ENCODE measurements at places on chromosomes 1 and 21.

DNA sequence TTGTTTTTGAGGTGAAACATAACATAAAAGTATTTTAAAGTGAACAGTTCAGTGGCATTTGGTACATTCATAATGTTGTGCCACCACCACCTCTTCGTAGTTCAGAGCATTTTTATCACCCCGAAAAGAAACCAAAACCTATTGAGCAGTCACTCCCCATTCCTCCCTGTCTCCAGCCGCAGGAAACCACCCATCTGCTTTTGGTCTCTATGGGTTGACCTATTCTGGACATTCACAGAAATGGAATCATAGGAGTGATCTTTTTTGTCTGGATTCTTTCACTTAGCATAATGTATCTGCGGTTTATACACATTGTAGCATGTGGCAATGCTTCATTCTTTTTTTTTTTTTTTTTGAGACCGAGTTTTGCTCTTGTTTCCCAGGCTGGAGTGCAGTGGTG is 141.2 kb downstream of the VPS13D start:
- no peak for DNase-seq

- peak; percentile 72 for DNase-seq
These were observed 360.1 kb upstream of the PLXNA2 start for GRCh38 chr1:208604295-208604694.

DNA sequence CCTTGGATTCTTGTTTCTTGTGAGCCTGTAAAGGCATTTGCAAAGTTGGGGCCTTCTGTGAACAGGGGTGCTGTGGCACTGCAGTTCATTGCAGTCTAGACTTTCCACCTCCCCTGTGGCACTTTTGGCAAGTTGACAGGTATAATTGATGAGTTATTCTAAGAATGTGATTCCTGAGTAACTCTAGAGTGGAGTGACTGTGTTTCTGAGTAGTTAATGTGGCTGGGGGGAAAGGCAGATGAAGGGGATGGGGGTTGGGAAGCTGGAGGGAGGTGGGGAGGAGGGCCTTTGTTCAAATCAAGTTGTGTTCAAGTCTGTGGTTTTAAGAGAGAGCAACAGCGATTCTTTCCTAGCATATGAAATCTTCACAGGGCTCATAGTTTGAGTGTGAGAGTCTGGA is 32.9 kb downstream of the PBX1 start:
- peak; percentile 71 for DNase-seq

DNA sequence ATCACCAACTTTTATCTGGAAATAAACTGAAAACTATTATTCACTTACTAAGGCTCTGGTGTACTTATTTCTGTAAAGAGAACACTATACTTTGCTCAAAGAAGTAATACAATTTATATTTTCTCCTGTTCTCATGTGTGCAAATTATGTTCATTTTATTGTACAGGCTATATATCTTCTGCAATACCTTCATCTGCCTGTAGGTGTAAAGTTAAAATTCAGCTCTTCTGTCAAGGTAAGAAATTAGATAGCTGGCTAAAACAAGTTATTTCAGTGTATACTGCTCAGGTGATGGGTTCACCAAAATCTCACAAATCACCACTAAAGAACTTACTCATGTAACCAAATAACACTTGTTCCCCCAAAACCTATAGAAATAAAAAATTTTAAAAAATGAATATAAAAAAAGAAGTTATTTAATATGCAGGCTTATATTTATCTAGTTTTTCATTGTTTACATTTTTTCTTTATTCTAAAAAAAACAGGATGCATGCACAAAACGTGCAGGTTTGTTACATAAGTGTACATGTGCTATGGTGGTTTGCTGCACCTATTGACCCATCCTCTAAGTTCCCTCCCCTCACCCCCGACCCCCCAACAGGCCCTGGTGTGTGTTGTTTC is 81.5 kb downstream of the PTGER3 start:
- peak; percentile 30 for DNase-seq

DNA sequence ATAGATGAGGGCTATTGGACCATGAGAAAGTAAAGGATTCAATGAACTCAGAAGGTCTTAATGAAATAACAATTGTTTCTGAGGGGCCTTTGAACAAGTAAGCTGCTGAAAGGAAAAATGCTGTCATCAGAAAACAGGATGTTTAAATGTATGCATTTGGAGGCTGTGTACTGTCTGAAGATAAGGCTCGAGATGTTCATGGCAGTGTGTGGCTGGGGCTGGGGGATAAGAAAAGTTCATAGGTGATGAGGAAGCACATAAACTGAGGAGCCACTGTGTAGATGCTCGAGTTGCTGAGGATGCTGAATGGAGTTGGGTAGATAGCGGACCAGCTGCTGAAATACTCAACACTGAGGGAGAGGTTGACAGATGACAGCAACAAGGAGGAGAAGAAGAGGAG is 17.8 kb downstream of the THEM4 start:
- DNase-seq: no peak

- no peak for DNase-seq
These were observed 49.6 kb downstream of the CD58 start for GRCh38 chr1:116521186-116521585.

GRCh38 chr1:74822851-74823401 is 90.0 kb downstream of the TYW3 start:
- no peak for DNase-seq

- no peak for DNase-seq
These were observed 21.0 kb upstream of the LYST start for GRCh38 chr1:235887676-235888075.

GRCh38 chr1:27057389-27057788 is 44.7 kb upstream of the TENT5B start:
- DNase-seq: no peak

GRCh38 chr1:205451202-205451601 is 4.6 kb downstream of the BLACAT1 start:
- DNase-seq: no peak

DNA sequence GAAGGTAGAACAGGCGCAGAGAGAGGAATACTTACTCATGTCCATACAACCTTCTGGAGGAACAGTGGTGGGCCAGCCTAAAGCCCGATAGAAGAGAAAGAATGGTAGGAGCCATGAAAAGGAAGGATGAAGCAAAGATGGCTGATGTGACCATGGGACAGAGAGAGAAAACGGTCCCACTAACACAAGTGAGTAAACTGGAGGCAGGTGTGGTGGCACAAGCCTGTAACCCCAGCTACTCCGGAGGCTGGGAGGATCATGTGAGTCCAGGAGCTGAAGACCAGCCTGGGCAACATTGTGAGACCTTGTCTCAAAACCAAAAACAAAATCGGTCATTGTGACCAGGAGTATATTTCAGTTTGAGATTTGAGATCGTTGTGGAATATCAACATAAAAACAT is 49.4 kb downstream of the C1orf198 start:
- no peak for DNase-seq

DNA sequence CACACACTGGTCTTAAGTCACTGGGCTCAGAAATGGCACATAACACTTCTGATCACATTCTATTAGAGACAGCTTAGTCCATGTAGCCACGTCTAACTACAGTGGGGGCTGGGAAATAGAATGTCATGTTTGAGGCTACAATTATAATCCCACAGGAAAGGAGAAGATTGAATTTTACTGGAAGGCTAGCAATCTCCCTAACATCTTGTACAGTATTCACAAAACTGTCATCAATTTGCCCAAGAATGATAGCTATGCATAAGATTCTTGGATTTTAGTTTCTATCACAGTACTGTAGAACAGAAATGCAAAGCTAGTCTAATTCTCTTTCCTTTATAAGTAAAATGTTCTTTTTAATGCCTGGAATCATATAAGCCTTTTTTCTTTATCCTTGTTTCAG is 12.7 kb upstream of the ZMYM6 start:
- DNase-seq: no peak

DNA sequence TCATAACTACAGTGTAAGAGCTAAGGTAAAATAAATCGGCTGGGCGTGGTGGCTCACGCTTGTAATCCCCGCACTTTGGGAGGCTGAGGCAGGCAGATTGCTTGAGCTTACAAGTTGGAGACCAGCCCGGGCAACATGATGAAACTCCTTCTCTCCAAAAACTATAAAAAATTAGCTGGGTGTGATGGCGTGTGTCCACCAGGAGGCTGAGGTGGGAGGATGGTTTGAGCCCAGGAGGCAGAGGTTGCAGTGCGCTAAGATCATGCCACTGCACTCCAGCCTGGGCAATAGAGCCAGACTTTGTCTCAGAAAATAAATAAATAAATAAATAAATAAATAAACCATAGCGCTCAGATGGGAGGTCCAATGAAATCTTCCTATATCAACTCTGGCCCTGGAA is 16.7 kb upstream of the FAM110D start:
- no peak for DNase-seq

DNA sequence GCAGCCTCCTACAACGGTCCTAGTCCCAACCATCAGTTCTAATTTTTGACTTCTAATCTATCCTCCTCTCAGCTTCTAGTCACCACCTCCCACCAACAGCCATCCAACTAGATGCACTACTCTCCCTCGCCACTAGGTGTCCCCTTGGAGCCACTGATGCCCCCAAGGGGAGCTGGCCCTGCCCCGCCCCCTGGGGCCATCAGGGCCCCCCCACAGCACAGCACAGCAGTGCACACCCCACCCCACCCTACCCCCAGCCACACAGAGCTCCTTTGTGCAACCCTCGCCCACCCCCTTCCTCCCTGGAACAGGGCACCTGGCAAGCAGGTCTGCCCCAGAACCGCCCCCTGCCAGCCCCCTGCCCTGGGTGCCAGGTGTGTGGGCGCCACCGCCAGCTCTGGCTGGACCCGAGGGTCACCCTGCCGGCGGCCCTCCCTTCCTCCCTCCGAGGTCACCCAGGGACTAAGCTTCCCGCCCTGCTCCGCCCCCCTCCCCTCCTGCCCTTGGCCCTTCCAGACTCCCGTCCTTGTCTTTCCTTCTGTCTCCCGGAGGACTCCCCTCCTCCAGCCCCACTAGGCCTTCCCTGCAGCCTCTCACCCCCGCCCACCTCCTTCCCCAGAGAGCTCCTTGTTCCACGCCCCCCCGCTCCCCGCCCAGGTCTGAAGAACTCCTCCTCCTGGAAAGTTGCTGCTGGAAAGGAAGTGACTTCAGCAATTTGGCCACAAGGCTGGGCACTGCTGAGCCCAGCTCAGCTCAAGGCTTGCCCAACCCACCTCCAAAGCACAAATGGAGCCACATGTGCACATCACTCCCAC is 47.0 kb downstream of the AHDC1 start:
- DNase-seq: peak; percentile 97

- no peak for DNase-seq
These were observed 81.3 kb downstream of the SYF2 start for GRCh38 chr1:25150985-25151495.

DNA sequence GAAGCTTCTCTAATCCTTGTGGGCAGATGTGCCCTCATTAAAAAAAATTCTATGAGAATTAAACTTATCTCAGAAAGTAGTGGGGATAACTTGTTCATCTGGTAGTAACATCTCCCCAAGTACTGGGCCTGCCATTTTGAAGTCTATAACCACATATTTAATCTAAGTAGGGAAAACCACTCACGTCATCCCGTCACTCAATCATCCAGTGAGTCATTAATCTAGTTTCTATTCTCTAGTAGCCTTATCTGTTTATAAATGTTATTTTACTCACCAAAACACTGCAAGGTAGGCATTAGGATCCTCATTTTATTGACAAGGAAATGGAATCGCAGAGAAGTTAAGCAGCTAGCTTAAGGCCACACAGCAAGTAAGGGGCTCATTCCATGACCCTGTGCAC is 221.9 kb downstream of the ATG4C start:
- no peak for DNase-seq

GRCh38 chr1:223419561-223419960 is 26.3 kb downstream of the CCDC185 start:
- no peak for DNase-seq

DNA sequence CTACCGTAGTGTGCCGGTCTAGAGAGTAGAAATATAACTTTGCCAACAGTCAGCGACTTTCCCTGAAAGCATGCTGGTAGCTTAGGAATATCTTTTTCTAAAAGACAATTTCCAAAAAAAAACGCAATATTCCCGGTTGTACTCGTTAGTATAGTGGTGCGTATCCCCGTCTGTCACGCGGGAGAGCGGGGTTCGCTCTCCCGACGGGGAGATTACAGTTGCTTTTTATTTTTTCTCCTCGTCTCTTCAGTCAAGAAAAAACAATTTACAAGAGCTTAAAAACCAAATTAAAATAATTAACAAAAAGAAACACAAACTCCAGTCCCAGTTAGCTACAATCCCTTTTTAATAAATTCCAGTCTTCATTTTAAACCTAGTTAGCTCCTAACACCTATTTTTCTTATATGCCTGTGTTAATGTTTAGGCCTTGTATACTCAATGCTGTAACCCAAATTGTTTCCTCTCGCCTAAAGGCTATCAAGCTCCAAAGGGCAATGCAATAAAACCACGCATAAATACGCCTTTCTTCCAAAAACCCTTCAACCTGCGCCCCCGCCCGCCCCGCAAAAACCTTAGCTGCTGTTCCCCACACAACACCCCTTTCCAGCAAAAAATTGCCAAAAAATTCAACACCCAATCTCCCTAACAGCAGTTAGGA is 7.8 kb downstream of the HSPA6 start:
- no peak for DNase-seq

GRCh38 chr21:37550618-37551330 is 184.2 kb downstream of the DYRK1A start:
- DNase-seq: no peak

- DNase-seq: no peak
These were observed 6.0 kb upstream of the RGS4 start for GRCh38 chr1:163063143-163063542.

- DNase-seq: no peak
These were observed 32.0 kb upstream of the TTC22 start for GRCh38 chr1:54833121-54833520.

GRCh38 chr1:145997718-145998023 is 1.3 kb upstream of the TXNIP start:
- DNase-seq: no peak

- no peak for DNase-seq
These were observed 12.7 kb upstream of the LYPLAL1 start for GRCh38 chr1:219160967-219161366.

DNA sequence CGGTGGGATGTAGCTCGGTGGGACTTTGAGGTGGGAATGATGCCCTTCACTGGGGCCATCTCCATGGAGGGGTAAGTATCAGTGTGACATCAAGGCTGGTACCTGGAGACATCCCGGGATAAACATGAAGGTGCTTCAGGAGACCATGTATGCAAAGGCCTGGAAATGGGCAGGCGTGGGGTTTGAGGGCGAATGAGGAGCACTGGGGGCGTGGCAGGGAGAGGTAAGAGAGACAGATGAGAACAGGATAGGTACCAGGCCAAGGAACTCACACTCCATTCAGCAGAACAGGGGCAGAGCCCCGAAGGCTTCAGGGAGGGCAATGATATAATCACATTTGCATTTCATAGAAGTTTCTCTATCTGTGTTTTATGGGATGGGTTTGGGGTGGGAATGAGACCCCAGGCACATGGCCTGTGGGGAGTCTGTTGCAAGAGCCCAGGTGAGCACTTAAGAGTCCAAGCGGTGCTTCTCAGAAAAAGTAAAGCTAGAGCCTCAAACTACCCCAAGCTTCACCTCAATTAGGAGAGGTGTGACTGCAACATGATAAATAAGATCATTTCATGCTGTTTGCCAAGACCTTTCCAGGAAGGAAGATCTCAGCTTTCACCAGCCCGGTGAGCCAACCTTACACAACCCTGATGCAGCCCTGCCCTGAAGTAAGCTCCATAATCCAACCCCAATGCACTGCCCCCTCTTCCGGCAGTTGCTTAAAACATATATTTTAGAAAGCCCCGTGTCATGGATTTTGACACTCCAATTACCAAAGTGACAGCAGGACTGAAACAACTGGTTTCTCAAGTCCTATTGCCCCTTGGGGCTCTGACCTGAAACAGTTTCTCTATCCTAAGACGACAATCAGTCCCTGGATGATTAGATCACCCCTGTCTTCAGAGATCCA is 7.4 kb downstream of the S100A9 start:
- DNase-seq: no peak

Data from A673 (cell line).